ENCODE measurements at places on chromosomes 1 and 21. TPM values are rescaled to one million over a fixed set of nuclear protein-coding genes. Genes with fewer than 3 reads are reported as not detected.

- no peak for DNase-seq
Observed at GRCh38 chr1:229047161-229047839, 223.6 kb upstream of the RAB4A start.

GRCh38 chr1:159612211-159612885, 24.7 kb downstream of the APCS start:
- no peak for DNase-seq

HIPK1 gene
- 55.4 TPM for total RNA-seq

CLCNKA gene
- 0.55 TPM for total RNA-seq

DNA sequence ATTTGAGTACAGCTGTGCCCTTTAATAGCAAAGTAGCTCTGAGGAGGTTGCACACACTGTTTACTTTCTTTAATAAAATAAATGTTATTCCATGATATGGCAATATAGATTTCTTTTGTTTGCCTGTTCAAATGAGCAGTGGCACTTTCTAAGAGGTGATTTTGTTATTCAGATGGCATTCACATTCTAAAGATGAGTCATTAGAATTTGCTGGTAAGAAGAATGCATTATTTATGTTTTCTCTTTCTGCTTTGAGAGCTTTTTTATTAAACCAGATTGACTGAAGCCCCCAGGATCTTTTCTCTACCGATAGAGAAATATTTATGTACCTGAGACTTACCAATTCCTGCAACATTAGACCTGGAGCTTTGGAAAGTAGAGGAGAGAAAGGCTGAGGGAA, 11.2 kb upstream of the LEPR start:
- DNase-seq, result no peak

- no peak for DNase-seq
Observed at GRCh38 chr1:92786111-92786901, 1.4 kb upstream of the EVI5 start.

DNA sequence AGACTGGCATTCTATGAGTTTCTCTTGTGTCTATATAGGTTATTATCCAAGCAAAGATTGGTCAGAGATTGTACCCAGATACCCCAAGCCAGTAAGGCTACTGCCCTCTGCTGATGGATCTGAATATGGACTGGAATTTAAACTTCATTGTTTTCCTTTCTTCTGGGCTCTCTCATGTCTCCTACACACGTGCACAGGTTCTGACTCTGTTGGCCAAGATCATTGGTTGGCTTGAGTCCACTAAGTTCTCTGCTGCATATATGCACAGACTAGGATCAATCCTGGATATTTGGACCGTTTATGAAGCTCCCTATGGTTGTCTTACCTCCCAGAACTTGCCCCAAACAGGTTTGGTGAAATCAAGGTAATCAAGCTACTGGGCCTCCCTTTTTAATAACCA, 69.7 kb downstream of the CC2D1B start:
- DNase-seq, result peak; percentile 73

RIPPLY3 gene
- not detected for total RNA-seq

PLA2G2F gene
- not detected for total RNA-seq

DNA sequence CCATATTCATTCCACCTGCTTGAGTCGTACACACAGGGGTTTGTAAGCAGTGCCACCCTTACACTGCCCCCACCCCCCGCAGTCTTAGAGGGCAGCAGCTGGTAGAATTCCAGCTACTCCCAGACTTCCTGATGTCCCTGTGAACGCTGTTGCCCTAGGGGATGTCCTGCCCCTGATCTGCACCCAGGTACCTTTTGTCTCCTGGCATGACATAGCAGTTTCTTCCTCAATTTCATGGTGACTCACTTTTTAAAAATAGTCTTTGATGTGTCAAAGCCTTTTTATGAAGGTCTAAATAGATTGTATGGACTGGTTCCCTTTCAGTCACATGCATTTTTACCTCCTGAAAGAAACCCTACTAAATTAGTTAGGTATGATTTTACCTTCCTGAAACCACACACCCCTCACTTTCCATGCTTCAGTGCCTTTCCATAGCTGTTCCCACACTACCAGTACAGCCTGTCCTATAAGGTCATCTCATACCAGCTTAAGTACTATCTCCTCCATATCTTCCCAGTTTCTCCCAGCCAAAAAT, 76.4 kb downstream of the ST3GAL3 start:
- DNase-seq, result no peak

ITGB2 gene
- total RNA-seq, result 3.5 TPM

MEF2D gene
- total RNA-seq, result 22.0 TPM

LCE3D gene
- total RNA-seq, result not detected

DNA sequence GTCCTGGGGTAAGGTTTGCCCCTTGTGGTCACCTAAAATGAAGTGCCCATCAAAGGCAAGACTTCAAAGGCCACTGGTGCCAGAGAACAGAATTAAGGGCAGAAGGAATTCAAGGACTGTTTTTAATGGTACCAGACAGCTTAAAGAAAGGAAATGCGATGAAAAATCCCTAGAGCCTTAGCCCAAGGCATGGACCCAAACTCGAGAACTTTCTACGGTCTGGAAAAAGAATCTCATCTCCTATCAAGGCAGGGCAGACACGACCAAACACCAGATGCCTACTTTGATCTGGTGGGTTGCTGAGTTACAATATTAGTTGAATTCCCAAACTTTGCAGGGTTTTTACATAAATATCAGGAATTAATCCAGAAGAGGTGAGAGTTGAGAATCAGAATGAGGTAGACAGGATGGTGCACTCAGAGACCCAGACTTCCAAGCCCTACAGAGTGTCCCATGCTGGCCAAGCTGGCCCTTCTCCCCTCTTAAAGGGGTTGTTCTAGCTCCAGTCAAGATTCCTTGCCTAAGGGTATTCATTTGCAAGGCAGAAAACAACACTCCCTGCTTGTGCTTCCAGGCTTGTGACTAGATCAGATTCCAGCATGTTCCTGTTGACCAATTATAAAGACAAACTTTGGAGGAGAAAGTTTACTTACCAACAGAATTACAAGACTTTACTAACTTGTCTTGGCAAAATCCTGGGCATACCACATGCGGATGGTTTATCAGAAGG, 48.0 kb downstream of the EDN2 start:
- no peak for DNase-seq

S1PR1 gene
- total RNA-seq, result 7.0 TPM

DNA sequence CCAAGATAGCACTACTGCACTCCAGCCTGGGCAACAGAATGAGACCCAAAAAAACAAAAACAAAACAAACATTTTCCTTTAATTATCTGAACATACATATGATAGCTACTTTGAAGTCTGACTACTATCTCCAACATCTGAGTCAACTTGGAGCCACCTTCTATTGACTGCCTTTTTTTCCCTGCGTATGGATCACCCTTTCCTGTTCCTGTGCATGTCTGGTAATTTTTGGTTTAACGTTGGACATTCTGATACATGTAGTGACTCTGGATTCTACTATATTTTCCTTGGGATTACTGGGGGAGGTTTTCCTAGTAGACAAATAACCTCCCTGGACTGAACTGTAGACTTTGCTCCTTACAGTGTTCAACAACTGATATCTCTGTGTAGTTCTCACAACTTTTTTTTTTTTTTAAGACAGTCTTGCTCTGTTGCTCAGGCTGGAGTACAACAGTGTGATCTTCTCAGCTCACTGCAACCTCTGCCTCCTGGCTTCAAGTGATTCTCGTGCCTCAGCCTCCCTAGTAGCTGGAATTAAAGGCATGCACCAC, 70.3 kb downstream of the KIAA0319L start:
- no peak for DNase-seq

- DNase-seq, result peak; percentile 78
Observed at GRCh38 chr1:34885405-34886247, 26.1 kb upstream of the SMIM12 start.

GRCh38 chr1:52059321-52059720, 3.2 kb downstream of the BTF3L4 start:
- no peak for DNase-seq

FAM151A gene
- total RNA-seq, result 0.73 TPM

- DNase-seq, result no peak
Observed at GRCh38 chr1:4418021-4418420, 236.4 kb upstream of the AJAP1 start.

GRCh38 chr1:53343831-53344668, 16.2 kb upstream of the LRP8 start:
- peak; percentile 9 for DNase-seq

- no peak for DNase-seq
Observed at GRCh38 chr1:50959303-50959912, 659 bp downstream of the FAF1 start.

S100A7 gene
- not detected for total RNA-seq

Data from stomach (tissue), 19 donors.